Foreskin melanocyte (primary cell): ENCODE measurements at places on chromosomes 7 and 10.
A peak's percentile ranks its signal among the peaks of the same experiment; 100 is the strongest.

- DNase-seq = no peak
These were observed 154.6 kb upstream of the NRBF2 start for GRCh38 chr10:62978482-62978881.

DNA sequence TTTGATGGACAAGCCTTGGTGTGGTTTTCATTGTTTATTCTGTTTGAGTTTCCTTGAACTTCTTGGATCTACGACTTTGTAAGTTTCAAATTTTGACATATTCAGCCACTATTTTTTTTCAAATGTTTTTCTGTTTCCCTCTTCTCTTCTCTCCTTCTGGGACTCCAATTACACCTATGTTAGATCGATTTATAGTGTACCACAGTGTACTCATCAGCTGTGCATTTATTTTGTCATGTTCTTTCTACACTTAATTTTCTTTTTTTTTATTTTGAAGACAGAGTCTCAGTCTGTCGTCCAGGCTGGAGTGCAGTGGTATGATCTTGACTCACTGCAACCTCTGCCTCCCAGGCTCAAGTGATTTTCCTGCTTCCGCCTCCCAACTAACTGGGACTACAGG is 16.2 kb downstream of the OLAH start:
- DNase-seq = no peak

DNA sequence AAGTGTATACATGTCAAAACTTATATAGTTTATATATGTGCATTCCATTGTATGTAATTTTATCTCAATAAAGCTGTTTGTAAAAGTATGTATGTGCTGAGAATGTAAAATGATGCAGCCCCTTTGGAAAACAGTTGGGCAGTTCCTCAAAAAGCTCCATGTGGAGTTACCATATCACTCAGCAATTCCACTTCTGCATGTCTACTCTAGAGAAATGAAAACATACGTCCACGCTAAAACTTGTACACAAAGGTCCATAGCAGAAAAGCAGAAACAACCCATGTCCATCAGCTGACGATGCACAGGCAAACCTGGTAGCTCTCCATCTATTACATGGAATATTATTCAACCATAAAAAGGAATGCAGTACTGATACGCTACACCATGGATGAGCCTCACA is 8.3 kb upstream of the RGS10 start:
- DNase-seq = no peak

GRCh38 chr10:49534670-49535381 is 4.1 kb downstream of the ERCC6 start:
- no peak for DNase-seq

GRCh38 chr7:146455091-146455655 is 338.6 kb downstream of the CNTNAP2 start:
- DNase-seq = no peak

DNA sequence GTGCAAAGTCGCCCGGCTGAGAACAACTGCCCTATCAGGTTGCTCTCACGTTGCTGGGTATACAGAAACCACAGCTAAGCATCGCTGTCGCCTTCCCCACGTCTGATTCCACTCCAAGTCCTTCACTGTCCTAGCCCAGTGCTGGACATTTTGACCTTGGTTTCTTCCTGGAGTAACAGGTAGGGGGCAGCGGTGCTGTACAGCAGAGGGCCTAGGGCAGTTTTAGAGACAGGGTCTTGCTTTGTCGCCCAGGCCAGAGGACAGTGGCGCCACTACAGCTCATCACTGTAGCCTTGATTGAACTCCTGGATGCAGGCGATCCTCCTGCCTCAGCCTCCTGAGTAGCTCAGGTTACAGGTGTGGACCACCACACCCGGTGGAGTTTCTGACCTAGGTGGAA is 2.6 kb downstream of the CLDN15 start:
- no peak for DNase-seq

GRCh38 chr7:132708470-132708869 is 132.2 kb upstream of the PLXNA4 start:
- DNase-seq = no peak

- DNase-seq = no peak
These were observed 19.6 kb upstream of the ADAM12 start for GRCh38 chr10:126407831-126408230.

GRCh38 chr10:132449051-132449810 is 52.2 kb downstream of the PWWP2B start:
- DNase-seq = no peak

GRCh38 chr7:151244196-151244840 is 4.2 kb downstream of the SMARCD3 start:
- no peak for DNase-seq

- peak; percentile 60 for DNase-seq
These were observed 29.3 kb upstream of the ADD3 start for GRCh38 chr10:109978481-109978880.

- no peak for DNase-seq
These were observed 120.1 kb downstream of the LRRN3 start for GRCh38 chr7:111210996-111211395.

DNA sequence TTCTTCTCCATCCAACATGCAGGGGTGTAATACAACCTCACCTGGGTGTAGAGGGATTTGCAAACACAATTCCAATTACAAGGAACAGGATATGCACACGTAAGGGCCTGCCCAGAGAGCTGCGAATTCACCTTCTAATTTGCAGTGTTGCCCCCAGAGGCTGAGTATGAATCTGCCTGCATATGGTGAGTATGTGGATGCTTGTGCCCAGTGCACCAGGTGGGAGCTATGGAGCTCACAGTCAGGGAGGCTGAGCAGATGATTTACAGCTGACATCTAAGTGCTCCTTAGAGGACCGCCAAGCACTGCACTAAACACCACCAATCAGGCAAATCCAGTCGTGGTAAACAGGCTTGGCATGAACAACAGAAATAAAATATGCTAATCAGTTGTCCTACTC is 132.0 kb downstream of the RELN start:
- no peak for DNase-seq

GRCh38 chr10:86678999-86679792 is 10.9 kb downstream of the LDB3 start:
- DNase-seq = peak; percentile 99

GRCh38 chr10:52484206-52485065 is 170.4 kb downstream of the DKK1 start:
- no peak for DNase-seq

GRCh38 chr7:23742051-23742450 is 32.0 kb downstream of the STK31 start:
- DNase-seq = no peak

- DNase-seq = peak; percentile 71
These were observed 23.7 kb downstream of the RTKN2 start for GRCh38 chr10:62244785-62245467.

- DNase-seq = peak; percentile 2
These were observed 23.5 kb upstream of the ZNF12 start for GRCh38 chr7:6730343-6730633.

DNA sequence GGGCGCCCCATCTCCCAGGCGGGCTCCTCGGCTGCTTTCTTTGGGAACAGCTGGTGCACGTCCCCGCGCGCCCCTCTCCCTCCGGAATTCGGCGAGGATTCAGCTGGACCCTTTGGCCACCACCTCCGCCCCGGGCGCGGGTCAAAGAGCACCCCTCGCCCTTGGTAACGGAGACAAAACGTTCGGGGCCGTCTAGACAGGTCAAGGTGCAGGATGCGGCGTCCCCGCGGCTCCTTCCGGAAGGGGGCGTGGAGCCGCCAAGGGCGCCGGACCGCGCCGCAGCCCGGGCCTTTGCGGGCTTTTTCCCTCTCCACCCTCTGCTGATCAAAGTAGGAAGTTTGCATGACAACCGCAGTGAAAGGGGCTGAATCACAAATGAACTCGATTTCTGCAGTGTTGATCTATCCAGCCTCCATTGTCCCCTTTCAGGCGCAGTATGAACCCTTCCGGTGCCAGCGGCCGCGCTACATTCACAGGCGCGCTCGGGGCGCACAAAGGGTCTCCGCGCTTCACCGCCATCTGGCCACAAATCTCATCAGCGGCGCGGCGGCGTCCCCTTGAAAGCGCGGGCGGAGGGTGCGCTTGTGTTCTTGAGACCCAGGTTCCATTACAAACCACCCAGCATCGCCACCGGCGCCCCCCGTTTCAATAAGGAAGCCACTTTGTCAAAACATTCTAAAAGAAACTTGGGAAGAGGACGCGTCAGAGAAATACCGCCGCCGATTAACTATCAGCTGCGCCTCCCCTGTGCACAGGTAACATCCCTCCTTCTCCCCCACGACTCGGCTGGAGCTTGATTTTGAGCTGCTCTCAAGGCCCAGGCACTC is 36.4 kb downstream of the CNPY1 start:
- no peak for DNase-seq

DNA sequence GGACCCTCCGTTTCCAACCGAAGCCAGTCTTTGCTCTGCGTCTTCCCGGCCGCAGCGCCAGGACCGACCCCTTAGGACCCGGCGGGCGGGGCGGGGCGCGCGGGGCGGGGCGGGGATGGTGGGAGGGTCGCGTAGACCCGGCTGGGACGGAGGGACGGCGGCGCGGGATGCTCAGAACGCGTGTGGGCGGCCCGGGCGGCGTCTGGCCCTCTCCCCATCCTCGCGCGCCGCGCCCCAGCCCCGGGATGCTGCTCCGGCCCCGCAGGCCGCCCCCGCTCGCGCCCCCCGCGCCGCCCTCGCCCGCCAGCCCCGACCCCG is at the start of gene UTF1:
TSS of gene UTF1 (plus strand) at position 174 of the 318 bp plus-strand sequence. CDS start at position 246, 72 bp downstream.
- no peak for DNase-seq

DNA sequence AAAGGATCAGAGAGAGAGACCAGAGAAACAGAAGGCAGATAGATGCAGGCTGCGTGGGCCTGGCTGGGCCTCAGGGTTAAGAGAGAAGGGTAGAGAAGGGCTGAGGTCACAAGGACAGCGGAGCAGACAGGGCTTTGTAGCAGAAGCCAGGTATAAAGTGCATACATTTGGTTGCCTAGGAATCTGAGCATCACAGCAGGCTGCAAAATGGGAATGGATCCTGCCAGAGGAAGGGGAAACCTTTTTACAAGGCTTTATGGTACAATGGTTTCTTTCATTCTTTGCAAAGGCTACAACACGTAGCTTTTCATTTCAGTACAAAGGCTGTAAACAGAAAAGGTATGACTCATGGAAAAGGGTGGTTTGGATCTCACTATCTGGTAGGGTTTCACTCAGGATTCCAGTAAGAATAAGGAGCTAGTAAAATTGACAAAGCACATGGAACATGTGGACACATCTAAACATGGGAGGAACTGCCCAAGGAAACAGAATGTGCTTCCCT is 275.1 kb downstream of the DOCK4 start:
- DNase-seq = peak; percentile 95
